ENCODE measurements at places on chromosomes 5 and 9.

- peak; percentile 35 for DNase-seq
Measured at GRCh38 chr5:120765189-120765588, 301.1 kb downstream of the PRR16 start.

GRCh38 chr5:95909738-95910137, 51.9 kb downstream of the ELL2 start:
- DNase-seq: no peak

GRCh38 chr9:116806075-116806474, 119.0 kb downstream of the TRIM32 start:
- DNase-seq: no peak

DNA sequence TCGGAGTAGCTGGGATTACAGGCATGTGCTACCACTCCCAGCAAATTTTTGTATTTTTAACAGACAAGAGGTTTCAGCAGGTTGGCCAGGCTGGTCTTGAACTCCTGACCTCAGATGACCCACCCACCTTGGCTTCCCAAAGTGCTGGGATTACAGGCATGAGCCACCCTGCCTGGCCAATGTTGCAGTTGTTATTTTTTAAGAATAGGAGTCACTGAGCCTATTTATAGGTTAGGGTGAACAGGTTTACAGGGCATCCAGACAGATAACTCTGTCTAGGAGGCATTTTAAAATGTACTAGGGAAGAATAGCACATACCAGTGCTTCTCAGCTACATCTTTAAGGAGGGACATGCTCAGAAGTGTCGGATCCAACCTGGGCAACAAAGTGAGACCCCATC, 60.1 kb upstream of the BNC2 start:
- DNase-seq: no peak

- DNase-seq: no peak
Measured at GRCh38 chr9:97567894-97568202, 65.3 kb downstream of the TSTD2 start.

DNA sequence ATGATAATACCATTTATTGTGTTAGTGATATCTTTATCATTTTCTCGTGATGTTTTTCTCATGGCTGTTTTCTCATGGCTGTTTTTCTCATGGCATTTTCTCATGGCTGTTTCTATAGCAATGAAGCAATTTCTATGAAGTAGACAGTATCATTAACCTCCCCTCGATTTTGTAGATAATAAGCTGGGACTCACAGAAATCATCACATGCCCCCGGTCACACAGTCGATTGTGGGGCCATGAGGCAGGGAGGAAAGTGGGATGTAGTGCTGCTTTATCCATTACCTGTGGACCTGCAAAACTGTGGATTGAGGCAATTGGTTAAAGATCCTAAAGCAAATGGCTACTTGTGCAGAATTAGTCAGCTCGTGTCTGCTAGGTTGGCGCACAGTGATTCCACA, 47.3 kb downstream of the TGFBI start:
- no peak for DNase-seq

DNA sequence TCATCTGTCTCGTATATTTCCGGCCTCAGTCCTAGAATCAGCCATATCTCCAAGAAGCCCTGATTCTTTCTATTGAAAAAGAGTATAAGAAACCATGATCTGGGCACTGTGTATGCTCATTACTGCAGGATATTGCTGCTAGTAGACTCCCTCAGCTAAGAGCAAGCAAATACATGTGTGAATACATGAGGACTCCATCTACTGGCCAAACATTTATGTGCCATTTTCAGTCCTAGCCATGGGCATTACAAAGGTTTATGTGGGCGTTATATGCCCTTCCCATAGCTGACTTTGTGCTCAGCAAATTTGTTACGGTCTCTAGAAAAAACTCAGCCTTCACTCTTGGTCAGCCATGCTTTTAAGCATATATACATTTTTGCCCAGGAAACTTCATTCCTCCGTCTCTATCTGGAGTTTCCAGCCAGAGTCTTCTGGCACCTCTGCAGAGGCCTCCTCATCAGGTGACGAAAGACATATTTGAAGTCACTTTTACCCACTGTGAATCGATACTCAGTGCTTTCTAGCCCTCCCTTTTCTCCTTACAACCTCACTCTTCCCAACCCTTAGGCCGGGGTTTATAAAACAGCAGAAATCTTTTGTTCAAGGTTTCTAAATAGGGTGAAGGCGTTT, 1495.6 kb upstream of the CDH6 start:
- DNase-seq: no peak

GRCh38 chr9:87290241-87291052, 207.2 kb upstream of the DAPK1 start:
- DNase-seq: peak; percentile 99

- no peak for DNase-seq
Measured at GRCh38 chr9:20592673-20593072, 29.6 kb downstream of the MLLT3 start.

DNA sequence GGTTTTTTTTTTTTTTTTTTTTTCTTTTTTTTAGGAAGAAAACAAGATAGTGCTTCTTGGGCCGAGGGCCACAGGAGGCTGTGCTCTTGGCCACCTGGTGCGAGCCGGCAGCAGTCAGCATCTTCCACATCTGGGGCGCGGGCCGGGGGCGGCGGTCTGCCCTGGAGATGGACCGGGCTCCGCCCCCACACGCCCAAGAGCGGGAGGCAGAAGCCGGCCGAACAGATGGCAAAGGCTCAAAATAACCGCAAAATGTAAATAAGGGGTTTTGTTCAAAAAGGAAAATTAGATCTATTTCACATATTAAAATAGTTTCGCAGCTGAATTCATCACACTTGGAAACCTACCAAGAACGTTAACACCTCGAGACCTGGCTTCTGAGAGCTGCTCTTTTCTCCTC, 51.5 kb upstream of the UBAC1 start:
- no peak for DNase-seq

GRCh38 chr5:139027150-139027549, 152.0 kb upstream of the LRRTM2 start:
- no peak for DNase-seq

DNA sequence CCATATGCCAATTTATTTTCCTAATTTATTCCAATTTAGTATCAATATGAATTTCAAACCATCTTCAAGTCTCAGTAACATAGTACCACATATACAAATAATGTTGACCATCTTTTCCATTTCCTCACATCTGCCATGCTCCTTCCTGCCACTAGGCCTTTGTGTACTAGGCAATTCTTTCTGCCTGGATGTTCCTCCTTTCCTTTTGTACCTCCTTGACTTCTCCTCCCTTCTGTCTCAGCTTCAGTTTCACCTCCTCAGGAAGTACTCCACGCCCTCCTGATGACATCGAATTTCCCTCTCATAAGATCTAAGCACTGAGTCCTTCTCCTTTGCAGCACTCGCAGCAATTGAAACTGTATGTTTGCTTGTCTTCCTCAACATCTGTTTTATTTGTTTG, 53.9 kb downstream of the MEF2C start:
- DNase-seq: no peak

DNA sequence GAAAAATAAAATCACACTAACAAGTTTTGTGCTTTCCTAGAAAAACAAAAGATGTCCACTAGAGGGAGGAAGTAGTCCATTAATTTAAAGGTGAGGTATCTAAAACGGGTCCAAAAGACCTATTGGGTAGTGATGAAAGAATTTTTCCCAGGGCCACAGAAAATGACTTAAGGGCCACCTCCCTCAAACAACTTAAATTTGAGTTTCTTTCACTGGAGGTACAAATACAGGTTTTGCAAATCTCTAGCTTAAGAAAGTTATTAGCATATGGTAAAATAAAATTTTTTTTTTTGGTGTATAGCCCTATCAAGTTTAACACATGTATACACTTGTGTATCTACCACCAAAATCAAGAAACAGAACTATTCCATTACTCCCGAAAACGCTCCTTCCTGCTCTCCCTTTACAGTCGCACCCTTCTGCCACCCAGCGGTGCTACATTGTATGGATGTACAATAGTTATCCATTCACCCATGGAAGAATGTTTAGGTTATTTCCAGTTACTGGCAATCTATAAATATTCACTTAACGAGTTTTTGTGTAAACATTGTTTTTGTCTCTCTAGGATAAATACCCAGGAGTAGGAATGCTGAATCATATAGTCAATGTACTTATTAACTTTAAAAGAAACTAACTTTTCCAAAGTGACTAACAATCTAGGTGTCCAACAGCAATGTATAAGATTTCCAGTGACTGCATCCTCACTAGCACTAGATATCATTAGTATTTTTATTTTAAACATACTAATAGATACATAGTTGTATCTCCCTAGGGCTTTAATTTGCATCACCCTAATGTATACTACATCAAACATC, 21.9 kb downstream of the DEPDC1B start:
- DNase-seq: peak; percentile 36

GRCh38 chr5:96745844-96746531, 61.8 kb downstream of the ERAP1 start:
- DNase-seq: peak; percentile 44

- no peak for DNase-seq
Measured at GRCh38 chr9:136569526-136570148, 23.8 kb upstream of the NOTCH1 start.

GRCh38 chr9:90142580-90142979, 500.0 kb downstream of the DIRAS2 start:
- peak; percentile 14 for DNase-seq

- no peak for DNase-seq
Measured at GRCh38 chr5:145637396-145637795, 197.7 kb downstream of the PRELID2 start.

- no peak for DNase-seq
Measured at GRCh38 chr5:29796013-29796412, 1397.5 kb upstream of the CDH6 start.

DNA sequence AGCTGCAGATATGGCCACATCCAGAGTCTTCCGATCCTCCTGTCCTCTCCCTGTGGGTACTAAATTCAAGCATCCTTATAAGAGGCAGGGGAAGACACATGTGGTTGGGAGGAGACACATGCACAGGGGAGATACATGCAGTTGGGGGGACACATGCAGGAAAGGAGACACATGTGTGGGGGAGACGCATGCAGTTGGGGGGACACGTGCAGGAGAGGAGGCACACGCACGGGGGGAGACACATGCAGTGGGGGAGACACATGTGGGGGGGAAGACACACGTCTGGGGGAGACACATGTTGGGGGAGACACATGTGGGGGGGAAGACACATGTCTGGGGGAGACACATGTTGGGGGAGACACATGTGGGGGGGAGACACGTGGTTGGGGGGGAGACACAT, 21.2 kb upstream of the OLFM1 start:
- DNase-seq: no peak

DNA sequence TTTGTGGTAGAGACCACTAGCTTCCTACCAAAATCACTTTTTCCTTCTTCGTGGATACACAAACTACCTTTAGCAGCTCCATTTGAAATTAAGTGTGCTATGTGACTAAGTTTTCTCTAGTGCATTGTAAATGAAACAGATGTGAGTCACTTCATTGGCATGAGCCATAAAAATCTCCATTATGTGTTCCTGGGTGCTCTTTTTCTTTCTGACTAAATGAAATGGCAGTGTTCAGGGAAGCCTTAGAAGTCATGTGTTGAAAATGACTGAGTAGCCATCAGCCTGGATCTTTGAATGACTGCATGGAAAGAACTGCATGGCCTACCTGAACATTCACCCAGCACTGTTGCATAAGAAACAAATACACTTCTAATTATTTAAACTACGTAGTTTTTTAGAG, 107.9 kb downstream of the NDUFAF2 start:
- DNase-seq: peak; percentile 77

DNA sequence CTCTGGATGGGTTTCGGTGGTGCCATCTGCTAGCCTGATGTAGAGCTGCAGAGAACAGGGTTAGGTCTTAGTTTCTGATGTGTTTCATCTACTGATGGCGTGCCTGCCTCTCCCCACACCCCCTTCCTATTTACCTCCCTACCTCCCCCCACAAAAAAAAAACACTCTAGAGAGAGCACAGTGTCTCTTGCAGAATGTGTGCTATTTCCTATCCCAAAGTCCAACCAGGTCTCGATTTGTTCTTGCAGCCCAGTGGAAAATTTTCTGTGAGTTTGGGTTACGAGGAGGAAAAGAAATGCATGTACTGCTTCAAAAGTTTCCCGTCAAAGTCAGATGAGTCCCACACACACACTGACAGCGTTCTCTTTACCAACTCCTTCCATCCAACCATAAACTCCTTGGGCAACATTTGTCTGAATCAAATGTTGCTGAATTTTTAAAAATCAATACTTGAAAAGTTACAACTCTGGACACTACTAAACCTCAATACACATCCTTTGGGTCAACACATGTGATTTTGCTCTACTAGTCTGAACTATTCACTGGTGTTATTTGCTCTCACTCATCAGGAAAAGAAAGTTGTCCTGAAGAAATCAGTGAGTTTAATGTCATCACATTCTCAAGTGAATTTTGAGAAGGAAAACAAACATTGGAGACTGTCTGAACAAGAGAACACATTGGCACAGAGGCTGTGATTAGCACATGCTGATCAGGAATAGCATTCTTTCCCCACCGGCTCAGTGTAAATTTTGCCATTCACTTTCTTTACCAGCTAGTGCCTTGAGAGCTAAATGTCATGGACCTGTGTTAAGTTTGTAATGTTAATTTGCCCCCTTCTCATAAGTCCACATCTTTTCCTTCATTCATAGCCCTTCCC, 84.1 kb downstream of the MAMDC2 start:
- no peak for DNase-seq

GRCh38 chr5:72539038-72539437, 31.8 kb upstream of the ZNF366 start:
- no peak for DNase-seq

DNA sequence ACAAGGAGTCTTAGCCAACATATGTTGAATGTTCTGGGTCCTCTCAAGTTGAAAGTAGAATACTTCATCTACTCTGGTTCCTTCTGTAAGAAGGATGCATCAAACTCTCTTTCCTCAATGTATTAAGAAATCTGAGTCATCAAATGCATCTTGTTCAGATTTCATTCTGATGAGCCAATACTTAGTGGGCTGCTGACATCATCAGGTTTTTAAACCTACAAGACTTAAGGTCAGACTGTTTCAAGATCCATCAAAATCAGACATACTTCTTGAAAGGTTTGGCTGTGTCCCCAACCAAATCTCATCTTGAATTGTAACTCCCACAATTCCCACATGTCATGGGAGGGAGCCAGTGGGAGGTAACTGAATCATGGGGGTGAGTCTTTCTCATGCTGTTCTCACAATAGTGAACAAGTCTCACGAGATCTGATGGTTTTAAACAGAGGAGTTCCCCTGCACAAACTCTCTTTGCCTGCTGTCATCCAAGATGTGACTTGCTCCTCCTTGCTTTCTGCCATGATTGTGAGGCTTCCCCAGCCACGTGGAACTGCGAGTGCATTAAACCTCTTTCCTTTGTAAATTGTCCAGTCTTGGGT, 168.8 kb downstream of the RAPGEF6 start:
- peak; percentile 38 for DNase-seq

DNA sequence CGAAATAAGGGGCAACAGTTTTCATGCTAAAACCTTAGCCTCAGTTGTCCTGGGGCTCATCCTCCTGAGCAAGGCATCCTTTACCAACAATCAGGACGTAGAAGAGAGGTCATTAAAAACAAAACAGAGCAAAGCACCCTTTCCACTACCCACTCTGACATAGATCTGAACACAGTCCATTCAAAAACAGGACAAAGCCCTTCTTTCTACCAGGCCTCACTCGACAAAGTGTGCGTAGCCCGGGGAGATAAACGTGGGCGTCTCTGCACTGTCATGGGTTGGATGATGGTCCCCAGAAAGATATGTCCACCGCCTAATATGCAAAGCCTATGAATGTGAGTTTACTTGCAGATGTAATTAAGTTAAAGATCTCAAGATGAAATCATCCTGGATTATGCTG, 60.6 kb upstream of the TAS2R1 start:
- no peak for DNase-seq

GRCh38 chr5:136027311-136027710, 1.5 kb upstream of the TGFBI start:
- DNase-seq: no peak
